Mucosa of gallbladder (tissue), 1 donor: ENCODE measurements at places on chromosomes 11 and 22. TPM values are rescaled to one million over a fixed set of nuclear protein-coding genes. Genes with fewer than 3 reads are reported as not detected.

SMDT1 gene
- total RNA-seq: 121 TPM

NPAS4 gene
- total RNA-seq: 1.5 TPM

GGT1 gene
- total RNA-seq: 208 TPM

KDM4E gene
- not detected for total RNA-seq

DNA sequence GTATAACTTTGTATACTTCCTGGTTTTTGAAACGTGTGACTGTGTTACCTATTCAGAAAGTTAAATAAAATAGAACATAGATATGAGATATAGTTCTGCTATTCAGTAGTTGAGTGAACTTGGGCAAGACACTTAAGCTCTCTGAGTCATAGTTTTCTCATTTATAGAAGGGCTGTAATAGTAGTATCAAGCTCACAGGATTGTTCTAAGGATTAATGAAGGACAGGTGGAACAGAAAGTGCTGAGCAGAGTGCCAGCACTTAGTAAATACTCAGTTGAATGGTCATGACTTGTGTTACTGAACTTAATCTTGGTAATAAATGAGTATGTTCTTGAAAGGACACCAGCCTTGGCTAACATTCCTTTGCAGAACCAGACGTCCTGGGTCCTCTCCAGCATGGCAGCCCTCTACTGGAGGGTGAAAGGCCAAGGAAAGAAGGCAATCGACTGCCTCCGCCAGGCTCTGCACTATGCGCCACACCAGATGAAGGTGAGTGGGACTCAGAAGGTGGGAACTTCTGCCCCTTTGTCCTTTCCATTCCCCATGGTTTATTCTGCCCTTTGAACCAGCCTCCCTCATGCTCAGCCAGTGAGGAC lies 131.2 kb downstream of the TTC17 start:
- DNase-seq: no peak

DNA sequence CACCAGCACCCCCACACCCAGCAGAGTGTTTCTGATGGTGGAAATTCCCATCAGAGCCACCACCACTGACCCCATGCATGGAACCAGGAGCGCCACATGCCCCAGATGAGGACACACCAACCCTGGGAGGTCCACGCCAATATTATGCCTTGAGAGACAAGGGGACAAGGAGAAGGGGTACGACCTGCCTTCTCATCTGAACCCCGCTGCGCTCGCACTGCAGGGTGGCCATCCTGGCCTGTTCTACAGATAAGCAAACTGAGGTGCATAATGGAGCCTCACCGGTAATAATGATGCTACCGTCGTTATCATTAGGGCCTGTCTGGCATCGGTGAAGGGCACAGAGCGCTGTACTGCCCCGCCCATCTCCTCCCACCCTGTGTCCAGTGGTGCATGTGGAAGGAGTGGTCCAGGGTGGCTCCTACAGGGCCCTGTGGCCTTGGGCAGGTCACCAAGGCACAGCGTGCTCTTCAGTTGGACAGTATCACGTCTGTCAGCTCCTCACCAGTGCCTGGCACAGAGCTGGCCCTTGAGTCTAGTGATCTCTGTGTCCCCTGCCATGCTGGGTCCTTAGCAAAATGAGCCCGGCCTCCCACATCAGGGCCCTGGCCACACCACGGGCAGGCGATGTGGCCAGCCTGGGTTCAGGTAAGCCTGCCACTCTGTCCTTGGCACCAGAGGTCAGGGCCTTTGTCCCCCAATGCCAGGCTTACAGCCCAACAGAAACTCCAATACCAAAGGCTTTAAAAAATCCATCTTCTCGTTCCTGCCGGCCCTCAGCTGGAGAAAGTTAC lies 92.2 kb downstream of the PHF21B start:
- DNase-seq: no peak

DNA sequence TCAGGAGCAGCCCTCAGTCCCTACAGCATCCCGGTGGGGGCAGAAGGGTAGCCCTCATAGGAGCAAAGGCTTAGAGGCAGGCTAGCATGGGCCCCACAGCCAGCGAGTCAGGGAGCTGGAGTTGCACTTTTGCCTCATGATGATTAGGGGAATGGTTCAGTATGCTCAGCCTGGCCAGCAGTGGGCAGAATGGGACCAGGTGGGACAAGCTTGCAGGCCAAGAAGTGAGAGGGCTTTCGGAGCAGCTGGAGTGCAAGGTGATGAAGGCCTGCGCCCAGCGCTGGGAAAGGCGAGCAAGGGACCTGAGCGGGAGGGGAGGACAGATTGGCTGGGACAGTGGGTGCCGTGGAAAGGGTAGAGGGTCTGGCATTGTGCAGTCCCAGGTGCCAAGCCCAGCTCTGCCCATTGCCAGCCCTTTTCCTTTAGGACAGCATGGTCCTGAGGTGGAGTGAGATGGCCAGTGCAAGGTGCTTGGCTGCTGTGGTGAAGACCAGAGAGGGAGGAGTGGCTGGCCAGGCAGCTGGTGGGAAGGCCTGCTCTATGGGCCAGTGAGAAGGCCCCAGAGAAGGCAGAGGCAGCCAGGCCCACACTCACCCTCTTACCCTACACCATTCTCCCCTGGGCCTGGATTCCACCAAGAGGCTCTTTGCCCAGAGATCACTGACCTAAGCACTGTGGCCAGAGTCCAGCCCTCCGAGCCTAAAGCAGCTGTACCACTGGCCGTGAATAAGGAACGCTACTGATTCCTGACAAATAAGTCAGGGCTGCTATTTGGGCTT lies 47.9 kb upstream of the SUSD2 start:
- no peak for DNase-seq

- no peak for DNase-seq
Observed at GRCh38 chr11:44368886-44369285, 58.9 kb upstream of the ALX4 start.

- no peak for DNase-seq
Observed at GRCh38 chr11:35676611-35676965, 14.0 kb downstream of the TRIM44 start.

DNA sequence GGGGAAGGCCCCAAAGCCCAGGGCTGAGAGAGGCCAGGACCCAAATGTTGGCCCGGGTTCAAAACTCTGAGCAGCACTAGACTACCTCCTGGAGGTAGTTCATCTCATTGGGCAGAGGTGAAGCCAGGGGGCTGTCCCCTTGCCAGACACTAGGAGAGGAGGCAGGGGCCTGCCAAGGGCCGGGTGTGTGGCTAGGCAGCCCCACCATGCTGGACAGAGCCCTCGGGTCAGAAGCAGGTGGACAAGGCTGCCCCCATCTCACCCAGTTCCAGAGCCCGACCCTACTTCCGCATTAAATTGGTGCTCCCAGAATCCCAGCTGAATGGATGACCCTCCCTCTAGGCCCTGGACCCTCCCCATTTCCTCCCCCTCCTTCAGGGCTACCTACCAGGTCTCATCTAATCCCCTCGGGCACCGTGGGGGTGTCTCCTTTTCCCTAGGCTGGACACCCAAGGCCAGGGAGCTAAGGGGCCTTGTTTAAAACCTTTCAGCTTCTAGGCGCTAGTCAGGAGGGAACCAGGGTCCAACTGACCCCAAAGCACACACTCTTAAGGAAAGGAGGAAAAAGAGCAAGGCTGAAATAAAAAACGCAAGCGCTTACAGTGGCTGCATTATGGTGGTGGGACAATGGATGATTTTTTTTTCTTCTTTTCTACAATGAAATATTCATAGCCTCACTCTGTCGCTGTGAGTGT lies 72.1 kb upstream of the TCF20 start:
- DNase-seq: no peak
